ENCODE measurements at places on chromosomes 13 and 19.

DNA sequence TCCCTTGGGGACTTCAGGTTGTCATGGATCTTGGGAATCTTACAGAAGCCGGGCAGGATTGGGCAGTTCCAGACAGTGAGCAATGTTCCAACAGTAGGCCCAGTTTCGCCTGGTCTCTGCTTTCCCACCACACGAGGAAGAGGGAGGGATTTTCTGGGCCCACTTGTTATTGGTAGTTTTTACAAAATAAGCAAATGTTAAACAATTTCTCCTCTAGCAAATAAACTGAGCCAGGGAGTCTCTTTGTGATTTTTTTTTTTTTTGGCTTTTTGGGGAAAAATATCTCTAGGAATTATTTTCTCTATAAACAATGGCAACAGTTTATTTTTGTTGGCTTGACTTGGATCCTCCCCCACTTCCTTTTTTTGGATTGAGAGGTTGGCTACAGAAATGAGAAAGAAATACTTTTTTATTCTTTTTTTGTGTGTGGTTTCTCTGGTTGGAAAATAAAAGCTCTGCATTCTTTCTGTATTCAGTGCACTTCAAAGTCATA is 89.3 kb downstream of the TM9SF2 start:
- no peak for DNase-seq

- DNase-seq: peak; percentile 38
Observed at GRCh38 chr13:40777166-40777808, 6.3 kb upstream of the MRPS31 start.

DNA sequence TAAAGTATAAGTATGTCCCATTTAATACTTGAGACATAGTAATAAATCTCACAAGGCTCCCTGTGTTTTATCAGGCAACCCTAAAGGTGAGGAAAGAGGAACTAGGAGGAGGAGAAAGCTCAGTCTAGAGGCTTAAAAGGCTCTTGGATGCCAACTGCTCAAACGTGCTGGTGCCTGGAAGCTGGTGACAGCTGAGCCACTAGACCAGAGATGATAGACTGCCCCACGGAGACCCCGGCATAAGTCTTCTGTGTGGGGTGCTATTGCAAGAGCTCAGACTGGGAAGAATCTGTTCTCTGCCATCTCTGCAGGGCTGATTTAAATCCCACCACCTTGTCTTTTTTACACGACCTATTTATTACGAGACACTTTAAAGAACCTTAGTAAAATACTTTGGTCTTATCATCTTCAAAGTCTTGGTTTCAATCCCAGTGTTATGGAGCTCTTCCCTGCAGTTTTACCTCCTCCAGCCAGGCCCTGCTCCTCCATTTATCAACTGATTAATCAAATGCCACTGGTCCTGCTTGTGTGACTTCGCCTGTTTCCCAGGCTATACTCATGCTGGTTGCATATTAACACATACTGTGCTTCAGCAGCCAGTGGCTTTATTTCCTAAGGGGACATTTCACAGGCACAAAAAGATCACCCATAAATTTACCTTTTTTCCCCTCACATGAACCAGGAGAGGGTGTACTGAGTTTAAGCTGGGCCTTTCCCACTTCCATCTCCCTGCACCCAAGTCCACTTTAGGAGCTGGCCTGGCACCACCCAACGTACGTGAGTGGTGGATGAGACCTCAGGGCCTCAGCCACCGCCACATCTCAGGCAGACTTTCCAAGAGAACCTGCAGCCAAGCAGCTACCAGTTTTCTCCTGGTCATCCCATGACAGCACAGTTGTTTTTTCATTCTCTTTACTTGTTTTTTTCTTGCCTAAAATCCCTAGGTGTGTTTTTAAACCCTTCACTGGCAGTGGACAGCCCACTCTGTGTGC is 7.8 kb upstream of the ATP12A start:
- DNase-seq: no peak

- DNase-seq: no peak
Observed at GRCh38 chr19:1495051-1495798, 4.2 kb downstream of the REEP6 start.

DNA sequence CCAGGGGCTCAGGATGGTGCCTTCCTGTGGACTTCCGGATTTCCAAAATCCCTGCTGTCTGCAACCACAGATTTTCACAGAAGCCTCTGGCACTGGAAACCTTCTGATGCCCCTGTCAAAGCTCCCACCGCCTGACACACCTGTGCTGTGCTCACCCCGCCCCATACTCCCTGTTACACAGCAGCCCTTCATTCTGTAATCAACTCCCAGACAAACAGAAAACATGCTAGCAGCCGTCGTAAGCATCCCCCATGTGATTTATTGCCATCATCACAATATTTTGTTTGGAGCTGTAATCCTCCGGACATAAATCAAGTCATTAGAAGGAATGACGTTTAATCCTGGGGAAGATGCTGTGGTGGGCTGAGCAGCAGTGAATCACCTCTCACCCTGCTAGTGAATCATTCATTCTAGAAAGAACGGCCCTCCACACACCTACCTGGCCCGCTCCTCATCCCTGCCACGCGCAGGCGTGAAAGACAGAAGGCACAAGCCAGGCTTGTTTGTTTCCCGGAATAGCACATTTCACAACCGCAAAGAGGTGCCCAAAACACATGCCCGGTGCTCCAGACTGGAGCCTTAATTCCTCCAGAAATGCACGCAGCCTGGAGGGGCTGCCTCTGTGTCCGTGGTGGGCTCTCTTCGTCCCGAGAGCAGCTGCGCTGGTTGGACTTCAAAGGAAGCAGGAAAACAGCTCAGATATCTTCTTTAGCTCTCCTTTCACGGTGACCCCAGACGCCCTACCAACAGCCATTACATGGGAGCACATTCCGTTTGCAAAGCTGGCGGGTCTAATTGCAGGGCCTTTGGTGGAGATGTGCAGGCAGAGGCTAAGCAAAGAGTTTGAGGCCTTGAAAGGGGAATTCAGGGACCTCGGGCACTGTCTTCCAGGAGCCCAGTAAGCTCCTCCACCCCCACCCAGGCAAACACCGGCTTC is 41.3 kb upstream of the KCTD15 start:
- no peak for DNase-seq

DNA sequence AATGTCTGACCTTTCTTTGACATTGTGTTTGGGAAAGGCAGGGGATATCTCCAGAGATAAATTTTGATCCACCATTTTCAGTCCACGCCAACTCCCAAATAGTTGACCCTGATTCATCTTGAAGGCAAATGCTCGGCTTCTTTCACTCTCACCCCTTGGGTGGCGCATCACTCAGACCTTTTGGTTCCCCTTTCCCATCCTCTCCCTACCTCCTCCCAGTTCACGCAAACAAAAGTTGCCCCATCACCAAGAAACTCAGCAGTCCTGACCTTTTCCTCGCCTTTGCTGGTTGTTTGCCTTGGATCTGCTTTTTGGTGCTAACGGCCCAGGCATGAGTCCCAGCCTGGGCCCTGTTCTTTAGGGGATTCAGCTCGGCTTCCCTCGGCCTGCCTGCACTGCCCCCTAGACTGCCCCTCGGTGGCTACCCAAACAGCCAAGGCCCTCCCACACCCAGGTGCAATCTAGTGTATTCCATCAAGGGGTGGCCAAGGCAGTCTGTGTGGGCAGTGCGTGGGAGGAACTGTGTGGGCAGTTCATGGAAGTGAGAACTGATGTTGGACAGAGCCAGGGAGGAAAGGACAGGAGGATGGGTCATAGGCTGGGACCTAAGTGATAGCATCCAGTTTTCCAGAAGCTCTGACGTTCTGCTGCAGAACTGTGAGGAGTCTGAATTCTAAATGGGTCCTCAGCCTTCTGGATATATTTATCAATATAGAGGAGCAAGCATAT is 255.7 kb downstream of the DLEU7 start:
- DNase-seq: no peak

DNA sequence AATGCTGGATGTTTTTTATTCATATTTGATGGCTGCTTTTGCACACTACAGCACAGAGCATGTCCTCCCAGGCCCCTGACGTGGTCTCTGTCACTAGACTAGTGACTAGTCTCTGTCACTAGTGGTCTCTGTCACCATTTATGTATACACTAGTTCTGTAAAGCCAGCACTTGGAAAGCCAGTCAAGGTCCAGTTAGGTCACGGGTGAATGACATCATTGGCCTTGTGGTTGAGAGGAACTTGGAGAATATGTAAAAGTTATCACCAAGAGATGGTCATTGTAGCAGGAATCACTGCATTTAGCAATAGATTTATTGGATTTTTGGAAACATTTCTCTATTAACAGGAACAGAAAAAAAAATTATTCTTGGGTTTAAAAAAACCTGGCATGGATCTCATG is 72.9 kb downstream of the SHISA2 start:
- no peak for DNase-seq

DNA sequence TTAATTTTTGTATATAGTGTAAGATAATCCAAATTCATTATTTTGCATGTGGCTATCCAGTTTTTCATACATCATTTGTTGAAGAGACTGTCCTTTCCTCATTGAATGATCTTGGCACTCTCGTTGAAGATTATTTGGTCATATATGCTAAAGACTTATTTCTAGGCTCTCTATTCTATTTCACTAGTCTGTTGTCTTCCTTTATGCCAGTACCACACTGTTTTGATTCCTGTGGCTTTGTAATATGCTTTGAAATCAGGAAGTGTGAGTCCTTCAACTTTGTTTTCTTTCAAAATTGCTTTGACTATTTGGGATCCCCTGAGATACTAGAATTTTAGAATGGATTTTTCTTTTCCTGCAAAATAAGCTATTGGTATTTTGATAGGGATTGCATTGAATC is 24.5 kb downstream of the FNDC3A start:
- DNase-seq: no peak

- DNase-seq: no peak
Observed at GRCh38 chr13:50682002-50682401, 161.5 kb downstream of the DLEU7 start.

GRCh38 chr19:53092723-53093122 is 10.5 kb downstream of the ZNF160 start:
- no peak for DNase-seq

- DNase-seq: no peak
Observed at GRCh38 chr13:39941236-39941635, 285.8 kb downstream of the COG6 start.

- DNase-seq: no peak
Observed at GRCh38 chr19:35168196-35168595, 13.7 kb downstream of the FXYD5 start.

- DNase-seq: no peak
Observed at GRCh38 chr19:11096210-11096841, 7.1 kb downstream of the LDLR start.

- no peak for DNase-seq
Observed at GRCh38 chr13:47067306-47067705, 170.5 kb upstream of the HTR2A start.

DNA sequence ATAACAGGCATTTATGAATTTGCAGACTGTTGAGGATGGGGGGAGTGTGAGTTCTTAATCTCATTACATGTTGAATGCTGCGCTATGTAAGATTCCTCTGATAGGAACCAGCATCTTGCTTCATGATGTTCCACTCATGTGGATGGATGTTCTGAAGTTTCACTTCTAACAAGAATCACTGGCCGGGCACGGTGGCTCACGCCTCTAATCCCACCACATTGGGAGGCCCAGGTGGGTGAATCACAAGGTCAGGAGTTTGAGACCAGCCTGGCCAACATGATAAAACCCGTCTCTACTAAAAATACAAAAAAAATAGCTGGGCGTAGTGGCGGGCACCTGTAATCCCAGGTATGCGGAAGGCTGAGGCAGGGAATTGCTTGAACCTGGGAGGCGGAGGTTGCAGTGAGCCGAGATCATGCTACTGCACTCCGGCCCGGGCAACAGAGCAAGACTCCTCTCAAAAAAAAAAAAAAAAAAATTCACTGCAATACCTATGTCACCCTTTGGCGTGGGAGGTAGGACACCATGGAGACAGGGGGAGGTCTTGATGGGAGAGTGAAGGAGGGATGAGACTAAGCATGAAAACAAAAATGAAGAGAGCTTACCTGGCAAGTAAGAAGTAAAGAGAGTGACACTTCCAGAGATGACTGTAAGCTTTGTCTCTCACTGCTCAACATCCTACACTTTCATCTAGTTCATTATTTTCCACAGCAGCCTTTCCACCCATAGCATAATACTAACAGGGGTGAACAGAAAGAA is 133.0 kb downstream of the DCT start:
- DNase-seq: no peak

DNA sequence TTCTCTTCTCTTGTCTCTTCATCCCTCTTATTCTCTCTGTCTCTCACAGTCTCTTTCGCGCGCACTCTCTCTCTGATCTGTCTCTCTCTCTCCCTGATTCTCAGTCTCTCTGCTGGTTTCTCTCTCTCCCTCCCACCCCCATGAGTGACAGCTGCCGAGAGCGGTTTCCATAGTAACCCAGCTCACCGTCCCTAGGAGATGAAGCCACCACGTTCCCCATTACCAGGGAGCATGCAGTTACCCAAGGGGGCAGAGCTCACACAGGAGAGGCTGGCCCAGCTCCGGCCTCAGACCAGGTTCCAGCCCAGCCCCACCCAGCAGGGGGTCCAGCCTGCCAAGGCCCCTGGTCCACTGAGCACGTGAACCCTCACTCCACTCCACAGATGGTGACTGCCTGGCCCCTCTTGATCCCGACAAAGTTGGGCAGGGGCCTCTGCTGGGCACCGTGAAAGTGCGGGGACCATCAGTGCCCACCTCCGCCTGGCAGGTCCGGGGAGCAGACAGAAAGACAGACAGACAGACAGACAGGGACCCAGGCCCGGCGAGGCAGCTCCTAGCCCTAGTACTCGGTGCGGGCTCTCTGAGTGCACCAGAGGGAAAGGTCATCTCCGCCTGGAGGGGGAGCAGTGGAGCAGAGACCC is 50.6 kb downstream of the CELF5 start:
- no peak for DNase-seq

GRCh38 chr13:98778749-98779148 is 26.3 kb upstream of the SLC15A1 start:
- no peak for DNase-seq

Data from left colon (tissue), 2 donors.